ENCODE measurements at places on chromosomes 5 and 9.

- DNase-seq = no peak
Observed at GRCh38 chr5:147203213-147203612, 31.6 kb upstream of the STK32A start.

GRCh38 chr9:100098887-100099721 is at the start of the genes ERP44 and INVS:
Gene ERP44 (minus strand): TSS chr9:100099000. CDS start chr9:100098840, 160 bp downstream.
Gene INVS (plus strand): TSS chr9:100099243. CDS start chr9:100104522, 5,279 bp downstream.
- peak; percentile 83 for DNase-seq

GRCh38 chr9:137007816-137008270 is 11.5 kb upstream of the CLIC3 start:
- DNase-seq = no peak

GRCh38 chr9:36031774-36032555 is 4.7 kb upstream of the RECK start:
- DNase-seq = no peak

DNA sequence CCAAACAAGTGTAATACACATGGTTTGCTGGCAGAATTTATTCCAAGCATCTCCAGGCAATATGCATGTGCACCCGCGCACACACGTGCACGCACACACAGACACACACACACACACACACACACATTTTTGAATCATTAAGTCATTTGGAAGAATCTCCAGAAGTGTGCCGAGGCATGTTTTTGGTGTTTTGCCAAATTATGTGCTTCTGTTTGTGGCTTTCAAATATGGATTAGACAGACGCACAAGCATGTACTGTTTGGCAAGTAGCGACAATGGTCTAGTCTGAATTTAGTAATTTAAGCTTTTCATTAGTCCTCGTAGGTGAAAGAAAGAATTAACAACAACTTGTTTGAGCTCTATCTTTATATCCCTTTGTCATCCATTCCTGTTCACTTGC is 36.7 kb downstream of the NFIB start:
- no peak for DNase-seq

GRCh38 chr5:155953335-155953734 is 373.6 kb upstream of the SGCD start:
- DNase-seq = no peak

GRCh38 chr9:27414220-27414761 is 109.8 kb upstream of the IFNK start:
- DNase-seq = no peak

GRCh38 chr5:97840643-97841042 is 657.6 kb upstream of the RIOK2 start:
- no peak for DNase-seq

DNA sequence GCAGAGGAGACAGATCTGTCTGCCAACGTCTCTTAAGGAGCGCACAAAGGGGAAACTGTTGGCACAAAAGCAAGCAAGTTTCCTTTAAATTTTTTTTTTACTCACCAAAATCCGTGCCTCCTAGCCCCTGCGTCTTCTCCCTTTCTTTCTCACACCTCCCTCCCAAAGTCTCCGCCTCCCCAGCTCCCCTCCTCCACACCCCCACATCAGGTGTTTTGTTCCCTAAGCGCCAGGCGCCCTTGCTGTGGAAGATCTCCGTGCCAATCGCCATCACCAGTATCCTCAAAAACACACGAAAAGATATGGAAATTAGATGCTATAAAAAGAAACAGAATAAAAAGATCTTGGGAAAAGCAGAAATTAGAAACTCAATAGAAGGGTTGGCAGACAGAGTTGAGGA is 87.6 kb downstream of the DRD1 start:
- no peak for DNase-seq

DNA sequence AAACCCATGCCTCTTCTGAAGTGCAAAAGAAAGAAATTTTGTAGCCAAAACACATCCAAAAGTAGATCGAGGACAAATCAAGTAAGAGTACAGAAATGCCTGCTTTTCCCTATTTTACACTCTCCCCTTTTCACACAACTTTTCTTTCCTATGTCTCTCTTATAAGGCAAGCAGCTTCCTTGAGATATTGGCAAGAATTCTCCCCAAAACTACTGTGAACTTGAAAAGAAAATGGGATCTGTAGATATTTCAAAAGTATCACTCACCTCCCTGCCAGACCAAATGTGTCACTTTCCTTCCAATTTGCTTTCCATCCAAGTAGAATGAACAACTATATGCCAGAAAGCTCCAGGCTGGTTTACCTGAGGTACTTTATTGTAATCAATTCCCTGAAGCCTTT is 47.9 kb upstream of the GABRA6 start:
- no peak for DNase-seq

- no peak for DNase-seq
Observed at GRCh38 chr9:93369686-93370085, 81.8 kb upstream of the FAM120A start.

- DNase-seq = no peak
Observed at GRCh38 chr5:112109331-112110007, 309.6 kb downstream of the EPB41L4A start.

- no peak for DNase-seq
Observed at GRCh38 chr5:123965626-123966025, 453.6 kb downstream of the CSNK1G3 start.

- no peak for DNase-seq
Observed at GRCh38 chr5:149221326-149221725, 50.3 kb upstream of the AFAP1L1 start.

DNA sequence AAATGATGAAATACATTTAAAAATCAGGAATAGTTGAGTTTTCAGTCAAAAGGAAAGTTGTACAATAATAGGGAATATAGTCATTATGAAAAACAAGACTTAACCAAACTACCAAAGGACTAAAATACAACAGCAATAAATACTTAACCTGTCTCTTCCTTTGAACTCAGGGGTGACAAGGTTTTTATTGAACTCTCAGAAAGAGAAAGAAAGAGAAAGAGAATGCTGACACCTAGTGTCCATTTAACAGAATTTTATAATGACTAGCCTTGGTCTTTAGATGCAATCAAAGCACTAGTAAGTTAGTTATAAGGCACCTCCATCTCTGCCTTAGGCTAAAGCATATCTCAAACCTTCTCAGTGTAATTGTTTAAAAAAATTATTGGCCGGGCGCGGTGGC is 47.5 kb downstream of the UIMC1 start:
- no peak for DNase-seq

DNA sequence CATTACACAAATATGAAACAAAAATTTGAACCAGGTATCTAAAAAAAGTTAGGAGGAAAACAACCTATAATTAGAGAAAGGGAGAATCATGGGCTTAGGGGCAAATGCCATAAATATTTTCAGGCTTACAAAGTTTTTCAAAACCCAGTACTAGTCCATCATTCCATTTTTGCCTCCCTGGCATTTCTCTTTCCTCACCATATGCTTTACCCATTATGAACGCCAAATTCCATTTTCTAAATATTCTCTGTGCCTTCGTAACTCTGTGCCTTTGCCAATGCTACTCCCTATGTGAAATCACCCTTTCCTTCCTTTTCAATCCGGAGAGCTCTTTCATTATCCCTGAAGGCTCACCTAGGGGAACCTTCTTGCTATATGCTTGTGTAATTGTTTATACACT is 434.1 kb downstream of the ZSWIM6 start:
- DNase-seq = no peak

DNA sequence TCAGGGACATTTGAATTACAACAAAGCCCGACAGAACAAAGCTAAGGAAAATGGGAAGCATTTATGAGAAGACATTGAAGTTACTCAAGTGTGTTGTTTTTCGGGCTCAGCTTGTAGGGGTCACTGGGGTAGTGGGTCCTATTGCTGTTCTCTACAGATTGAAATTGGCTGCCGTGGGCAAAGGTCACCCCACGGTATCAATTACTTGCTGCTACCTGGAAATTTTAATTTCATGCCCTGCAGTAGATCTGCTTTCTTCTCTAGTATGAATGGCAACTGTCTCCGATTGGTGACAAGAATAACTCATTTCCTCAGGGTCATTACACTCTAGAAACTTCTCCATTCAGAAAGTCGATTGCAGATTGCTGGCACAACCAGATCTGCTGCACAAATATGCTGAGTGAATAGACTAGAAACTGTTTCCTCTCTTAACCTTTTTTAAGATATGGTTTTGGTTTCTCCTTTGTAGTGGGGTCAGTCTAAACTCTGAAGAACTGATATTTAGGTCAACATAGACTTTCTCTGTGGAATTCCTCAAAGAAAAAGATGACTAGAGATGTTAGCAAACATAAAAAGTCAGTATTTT is 454.1 kb downstream of the ARHGEF28 start:
- DNase-seq = no peak

DNA sequence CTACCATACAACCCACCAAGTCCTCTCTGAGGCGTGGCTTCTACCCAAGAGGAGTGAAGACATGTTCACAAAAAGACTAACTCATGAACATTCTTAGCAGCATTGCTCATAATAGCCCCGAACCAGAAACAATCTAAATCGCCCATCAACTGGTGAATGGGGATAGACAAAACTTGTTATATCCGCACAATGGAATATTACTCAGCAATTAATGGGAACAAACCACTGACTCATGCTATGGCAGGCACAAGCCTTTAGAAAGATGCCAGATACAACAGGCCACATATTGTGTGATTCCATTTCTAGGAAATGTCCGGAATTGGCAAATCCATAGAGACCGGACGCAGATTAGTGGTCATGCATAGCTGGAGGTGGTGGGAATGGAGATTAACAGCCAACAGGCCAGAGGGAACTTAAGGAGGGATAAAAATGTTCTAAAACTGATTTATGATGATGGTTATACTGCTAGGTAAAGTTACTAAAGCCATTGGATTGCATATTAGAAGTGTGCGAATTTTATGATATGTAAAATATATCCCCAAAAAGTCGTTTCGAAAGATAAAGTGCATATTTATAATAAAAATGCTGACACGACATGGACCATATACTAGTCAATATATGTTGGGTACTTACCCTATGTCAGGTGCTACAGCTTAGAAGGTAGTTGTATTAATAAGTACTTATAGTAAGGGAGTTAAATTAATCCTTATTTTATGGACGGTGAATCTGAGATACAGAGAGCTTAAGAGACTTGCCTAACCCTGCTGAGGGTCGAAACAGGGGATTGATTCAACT is 55.4 kb downstream of the LHX2 start:
- DNase-seq = no peak

- no peak for DNase-seq
Observed at GRCh38 chr9:88658311-88658822, 123.4 kb downstream of the NXNL2 start.

DNA sequence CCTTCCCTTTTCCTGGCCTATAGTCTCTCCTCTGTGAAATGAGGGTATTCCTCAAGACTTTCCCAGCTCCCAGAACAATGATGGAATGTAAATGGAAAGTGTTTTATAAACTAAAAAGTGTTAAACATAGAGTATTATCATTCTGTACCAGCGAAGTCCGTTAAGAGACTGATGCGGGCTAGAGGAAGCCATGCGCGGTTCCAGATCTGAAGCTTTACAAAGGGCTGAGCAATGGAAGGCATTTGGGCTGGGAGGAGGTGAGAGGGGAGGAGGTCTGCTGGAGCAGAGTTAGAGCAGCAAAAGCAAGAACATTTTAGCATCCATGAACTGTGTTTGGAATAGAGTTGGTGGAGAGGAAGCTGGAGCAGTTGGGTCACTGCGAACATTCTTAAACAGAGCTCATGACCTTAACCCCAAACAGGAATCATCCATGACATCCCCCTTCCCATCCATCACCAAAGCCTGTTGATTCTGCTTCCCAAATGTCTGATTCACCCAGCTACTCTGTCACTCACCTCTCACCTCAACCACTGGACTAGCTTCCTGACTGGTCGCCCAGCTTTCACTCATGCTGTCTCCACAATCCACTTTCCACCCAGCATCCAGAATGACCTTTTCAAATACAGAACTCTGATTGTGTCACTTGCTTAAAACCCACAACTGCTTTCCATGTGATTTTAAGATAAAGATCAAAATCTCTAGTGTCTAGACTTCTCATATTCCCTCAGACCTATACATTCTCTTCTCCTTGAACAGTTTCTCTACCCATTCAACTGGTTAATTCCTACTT is 37.1 kb downstream of the CDK5RAP2 start:
- no peak for DNase-seq

GRCh38 chr5:133794771-133795415 is 173.5 kb downstream of the C5orf15 start:
- DNase-seq = no peak

DNA sequence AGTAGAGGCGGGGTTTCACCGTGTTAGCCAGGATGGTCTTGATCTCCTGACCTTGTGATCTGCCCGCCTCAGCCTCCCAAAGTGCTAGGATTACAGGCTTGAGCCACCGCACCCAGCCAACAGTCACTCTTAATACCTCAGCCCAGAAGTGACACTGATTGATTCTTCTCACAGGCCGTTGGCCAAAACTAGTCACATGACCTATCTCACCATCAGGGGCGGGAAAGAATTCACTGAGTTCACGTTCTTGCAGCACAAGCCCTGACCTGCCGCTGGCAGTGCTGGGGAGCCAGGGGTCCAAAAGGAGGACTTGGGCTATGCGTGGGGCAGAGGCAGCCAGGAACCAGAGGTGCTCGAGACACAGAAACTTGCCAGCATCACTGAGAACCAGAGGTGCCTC is 55.0 kb upstream of the CPLX2 start:
- DNase-seq = no peak

DNA sequence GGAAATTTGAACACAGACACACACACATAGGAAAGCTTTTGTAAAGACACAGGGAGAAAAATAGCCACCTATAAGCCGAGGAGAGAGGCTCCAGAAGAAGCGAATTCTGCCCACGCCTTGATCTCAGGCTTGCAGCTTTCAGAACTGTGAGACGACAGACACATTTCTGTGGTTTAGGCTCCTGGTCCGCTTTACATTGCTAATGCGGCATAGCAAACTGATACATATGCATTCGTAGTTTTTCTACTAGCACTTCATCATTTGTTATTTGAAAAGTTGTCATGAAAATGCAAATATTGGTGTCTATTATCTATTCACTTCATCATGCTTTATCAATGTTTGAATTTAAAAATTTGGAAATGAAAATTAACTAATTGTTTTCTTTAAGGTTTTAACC is 674.9 kb downstream of the SEMA5A start:
- DNase-seq = no peak

DNA sequence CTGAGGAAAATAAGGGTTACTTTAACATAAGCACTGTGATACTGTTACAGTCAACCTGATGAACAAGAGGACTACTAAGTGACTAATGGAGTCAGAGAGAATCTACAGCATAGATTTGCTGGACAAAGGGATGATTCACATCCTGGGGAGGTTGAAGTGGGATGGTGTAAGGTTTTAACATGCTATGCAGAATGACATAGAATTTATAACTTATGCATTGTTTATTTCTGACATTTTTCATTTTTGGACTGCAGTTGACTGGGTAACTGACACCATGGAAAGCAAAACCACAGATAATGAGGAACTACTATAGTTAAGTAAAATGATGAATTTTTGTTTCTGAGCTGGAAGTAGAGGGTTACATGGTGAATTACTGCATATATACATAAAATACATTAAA is 389.2 kb downstream of the MAT2B start:
- no peak for DNase-seq

DNA sequence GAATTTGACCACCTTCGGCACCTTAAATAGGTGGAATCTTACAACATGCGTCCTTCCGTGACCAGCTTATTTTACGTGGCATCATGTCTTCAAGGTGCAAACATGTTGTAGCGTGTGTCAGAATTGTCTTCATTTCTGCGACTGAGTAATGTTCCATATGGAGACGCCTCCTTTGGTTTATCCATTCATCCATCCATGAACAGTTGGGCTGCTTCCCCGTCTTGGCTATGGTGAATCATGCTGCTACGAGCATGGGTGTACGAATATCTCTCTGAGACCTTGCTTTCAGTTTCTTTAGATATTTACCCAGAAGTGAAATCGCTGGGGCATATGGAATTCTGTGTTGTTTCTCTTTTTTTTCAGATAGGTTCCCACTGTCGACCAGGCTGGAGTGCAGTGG is 391.9 kb upstream of the IRX2 start:
- DNase-seq = no peak
